ENCODE measurements at places on chromosomes 2 and 18. TPM values are rescaled to one million over a fixed set of nuclear protein-coding genes. Genes with fewer than 3 reads are reported as not detected.
A peak's percentile ranks its signal among the peaks of the same experiment; 100 is the strongest.

DNA sequence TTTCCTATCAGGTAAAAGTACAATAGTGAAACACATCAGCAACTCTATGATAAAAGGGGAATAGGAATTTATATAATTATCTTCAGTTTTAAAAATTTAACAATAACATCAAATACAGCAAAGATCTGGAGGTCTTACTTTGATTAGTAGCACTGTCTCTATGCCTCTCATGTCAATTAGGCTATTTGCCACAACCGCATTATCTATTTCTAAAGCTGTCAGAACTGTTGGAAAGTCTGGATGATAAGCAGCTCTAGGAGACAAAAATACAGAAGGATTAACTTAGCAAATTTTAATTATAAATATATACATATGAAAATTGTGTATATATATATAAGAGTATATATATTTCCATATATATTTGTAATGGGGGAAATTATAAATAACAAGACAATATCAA, 45.1 kb downstream of the SMC6 start:
- no peak for DNase-seq

DNA sequence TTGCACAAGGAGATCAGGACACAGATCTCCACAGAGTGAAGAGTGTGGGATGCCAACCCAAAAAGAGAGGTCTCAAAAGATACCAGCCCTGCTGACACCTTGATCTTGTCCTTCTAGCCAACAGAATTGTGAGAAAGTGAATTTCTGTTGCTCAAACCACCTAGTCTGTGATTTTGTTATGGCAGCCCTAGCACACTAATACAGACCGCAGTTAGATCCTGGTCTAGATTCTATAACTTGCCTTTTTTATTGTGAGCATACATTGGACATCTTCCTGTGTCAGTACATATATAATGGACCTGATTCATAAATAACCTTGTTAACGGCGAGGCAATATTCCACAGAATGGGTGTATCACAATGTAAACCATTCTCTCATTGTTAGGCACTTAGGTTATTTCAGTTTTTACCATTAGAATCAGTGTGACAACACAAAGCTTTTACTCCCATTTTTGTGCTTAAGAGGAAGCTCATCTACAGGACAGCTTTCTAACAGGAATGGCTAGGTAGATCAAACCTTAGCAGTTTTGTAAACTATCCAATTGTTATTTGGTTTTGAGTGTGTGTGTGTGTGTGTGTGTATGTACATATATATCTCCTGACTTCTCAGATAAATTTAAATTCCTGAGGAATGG, 89.0 kb downstream of the ACSL3 start:
- no peak for DNase-seq

DNA sequence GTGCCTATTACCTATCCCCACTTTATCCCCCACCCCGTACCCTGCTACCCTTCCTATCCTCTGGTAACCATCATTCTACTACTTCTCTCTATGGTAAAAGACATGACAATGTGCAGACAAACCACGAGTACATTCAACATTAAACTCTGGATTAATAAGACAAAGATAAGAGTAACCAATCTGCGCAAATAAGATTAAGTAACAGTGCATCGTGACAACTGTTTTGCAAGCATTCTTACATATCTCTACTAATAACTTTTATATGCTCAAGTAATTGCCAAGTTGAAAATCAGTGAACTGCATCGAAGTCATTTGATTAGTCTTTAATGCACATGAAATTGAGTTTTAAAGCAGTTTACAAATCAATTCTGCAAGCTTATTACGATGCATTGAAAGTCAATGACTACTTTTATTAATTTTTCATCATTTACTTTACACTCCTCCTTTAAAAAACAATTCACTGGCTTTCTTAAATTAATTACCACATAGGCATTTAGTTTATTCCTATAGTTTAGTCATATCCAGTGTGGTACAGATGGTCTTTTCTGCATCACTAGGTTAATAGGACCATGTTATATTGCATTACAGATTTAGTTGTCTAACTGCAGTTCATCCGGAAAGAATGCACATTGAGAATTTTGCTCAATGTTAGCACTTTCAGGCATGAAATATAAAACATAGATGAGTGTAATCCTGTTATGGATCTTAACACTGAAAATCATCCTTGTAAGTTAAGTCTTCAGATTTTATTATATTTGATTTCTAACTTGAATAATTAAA, 178.1 kb downstream of the GCA start:
- no peak for DNase-seq

GRCh38 chr2:85243101-85244072, 84.4 kb downstream of the TGOLN2 start:
- DNase-seq = no peak

- no peak for DNase-seq
Measured at GRCh38 chr18:56639104-56639381, 651 bp upstream of the TXNL1 start.

DNA sequence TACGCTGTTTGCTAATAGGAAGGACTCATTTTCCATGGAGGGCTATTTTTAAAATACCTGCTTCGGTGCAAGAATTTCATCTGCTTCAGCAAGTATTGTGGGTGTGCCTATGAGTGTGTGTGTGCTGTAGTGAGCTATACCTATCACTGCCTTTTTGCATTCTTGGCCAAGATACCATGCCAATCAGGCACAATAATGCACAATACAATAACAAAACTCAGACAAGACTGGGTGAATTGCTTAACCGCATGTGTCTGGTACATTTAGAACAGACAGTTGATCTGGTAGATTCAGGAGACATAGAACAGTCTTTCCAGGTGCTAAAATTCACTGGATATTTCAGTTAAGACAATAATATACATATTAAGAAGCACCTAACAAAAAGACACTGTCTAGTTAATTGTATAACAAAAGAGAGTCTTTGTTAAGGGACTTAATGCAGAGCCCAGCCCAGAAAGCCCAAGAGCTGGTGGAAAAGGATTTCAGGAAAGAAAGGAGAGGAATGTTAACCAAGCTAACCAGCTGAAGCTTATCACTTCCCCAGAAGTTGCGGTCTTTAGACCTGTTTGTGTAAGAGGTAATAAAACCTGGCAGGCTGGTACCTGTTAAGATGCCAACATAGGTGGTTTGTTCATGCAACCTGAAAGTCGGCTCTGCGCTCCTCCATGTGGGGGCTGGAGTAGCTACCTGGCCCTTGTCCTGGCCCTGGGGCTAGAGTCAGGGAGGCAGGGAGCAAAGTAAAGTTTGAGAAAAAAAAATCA, 153.3 kb upstream of the RBMS1 start:
- no peak for DNase-seq

DNA sequence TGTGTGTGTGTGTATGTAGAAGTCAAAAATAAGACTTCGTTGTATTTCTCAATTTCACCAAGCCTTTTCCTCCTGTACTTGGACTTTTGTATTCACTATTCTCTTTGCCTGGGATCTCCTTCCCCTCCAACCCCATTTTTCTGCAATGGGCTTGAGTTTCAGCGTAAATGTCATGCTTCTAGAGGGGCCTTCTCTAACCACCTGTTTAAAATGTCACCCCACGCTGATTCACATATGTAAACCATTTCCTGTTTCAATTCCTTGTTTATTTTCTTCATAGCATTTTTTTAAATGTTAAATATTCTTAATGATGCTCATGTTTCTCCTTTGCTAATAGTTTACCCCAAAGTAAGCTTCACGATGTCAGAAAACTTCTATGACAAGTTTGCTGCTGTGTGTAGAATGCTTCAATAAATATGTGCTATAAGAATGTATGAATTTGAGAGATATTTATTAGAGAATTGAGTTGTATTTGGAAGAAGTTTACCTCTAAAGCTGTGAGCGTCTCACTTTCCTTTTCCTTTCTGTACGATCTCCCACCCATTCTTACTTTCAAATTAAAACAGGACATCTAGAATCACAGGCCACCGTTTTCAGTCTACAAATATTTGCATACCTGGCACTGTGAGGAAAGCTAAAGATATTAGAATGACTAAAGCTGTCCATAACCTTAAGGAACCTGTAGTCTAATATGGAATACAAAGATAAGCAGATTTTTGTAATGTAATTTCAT, 762.4 kb downstream of the LRRTM4 start:
- no peak for DNase-seq

GRCh38 chr2:101355401-101356054, 31.8 kb downstream of the CREG2 start:
- peak; percentile 40 for DNase-seq

- DNase-seq = no peak
Measured at GRCh38 chr2:236577481-236578410, 8.1 kb downstream of the ACKR3 start.

- DNase-seq = no peak
Measured at GRCh38 chr2:232196802-232197201, 181.7 kb upstream of the ALPP start.

- no peak for DNase-seq
Measured at GRCh38 chr18:67001052-67001451, 397.2 kb upstream of the CDH19 start.

Gene NEB
- 2.6 TPM for total RNA-seq

Gene IL36A
- not detected for total RNA-seq

Gene SKOR2
- total RNA-seq = not detected

Gene UGT1A1
- total RNA-seq = not detected
